ENCODE measurements at places on chromosomes 7 and 10. TPM values are rescaled to one million over a fixed set of nuclear protein-coding genes. Genes with fewer than 3 reads are reported as not detected.
A peak's percentile ranks its signal among the peaks of the same experiment; 100 is the strongest.

- no peak for DNase-seq
Measured at GRCh38 chr7:140027858-140028257, 34.9 kb downstream of the PARP12 start.

DNA sequence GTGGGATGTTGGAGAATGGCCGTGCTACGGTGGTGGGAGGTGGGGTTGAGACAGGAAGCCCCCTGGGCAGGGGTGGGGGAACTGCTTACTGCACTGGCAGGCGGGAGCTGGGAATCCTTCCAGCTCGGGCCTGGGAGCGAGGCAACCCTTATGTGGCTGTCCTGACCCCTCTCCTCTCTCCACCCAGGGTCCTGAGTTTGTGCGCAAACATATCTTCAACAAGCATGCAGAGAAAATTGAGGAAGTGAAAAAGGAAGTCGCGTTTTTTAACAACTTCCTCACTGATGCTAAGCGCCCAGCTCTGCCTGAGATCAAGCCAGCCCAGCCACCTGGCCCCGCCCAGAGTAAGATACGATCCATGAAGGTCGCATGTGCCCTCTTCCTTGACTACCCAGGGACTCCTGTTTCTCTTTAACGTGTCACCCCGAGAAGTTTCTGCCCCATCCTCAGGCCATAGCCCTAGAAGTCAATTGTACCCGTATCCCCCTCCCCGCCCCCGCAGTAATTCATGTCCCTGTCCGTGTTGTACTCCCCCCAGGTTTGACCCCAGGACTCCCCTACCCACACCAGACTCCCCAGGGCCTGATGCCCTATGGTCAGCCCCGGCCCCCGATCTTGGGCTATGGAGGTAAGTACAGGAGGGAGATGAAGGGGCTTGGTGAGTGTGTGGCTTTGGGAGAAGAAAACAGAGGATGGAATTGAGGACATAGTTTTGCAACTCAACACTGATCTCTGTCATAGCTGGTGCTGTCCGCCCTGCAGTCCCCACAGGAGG is 1.8 kb downstream of the UFSP1 start:
- DNase-seq, result peak; percentile 57

GRCh38 chr10:125691160-125691981 is 8.4 kb upstream of the TEX36 start:
- no peak for DNase-seq

GRCh38 chr7:92158660-92159575 is 20.0 kb downstream of the LRRD1 start:
- DNase-seq, result no peak

- DNase-seq, result no peak
Measured at GRCh38 chr10:133295426-133296320, 13.0 kb downstream of the TUBGCP2 start.

DNA sequence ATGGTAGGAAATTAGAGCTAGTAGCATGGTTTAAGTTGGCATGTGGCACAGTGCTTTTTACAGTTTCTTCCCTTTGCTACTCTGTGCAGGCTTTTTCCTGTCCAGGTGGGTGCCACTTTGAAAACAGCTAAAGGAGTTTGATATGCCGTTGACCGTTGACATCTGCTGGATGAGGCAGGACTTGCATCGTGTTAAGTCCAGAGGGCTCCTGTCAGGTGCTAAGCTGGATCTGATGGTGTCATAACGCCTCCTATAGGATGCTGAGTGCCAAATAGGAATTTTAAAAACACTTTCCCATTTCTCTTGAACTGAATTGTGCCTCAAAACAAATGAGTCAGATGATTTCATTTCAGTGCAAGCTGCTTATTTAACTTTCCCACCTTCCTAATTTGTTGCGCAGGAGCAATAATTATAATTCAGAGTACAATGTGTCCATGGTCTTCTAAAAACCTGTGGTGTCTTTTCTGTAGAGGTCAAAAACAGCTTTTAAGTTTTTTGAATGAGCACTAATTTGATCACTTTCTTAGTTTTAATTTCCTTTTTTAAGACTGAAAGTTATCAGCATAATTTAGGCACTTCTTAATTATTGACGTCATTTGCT is 178.3 kb downstream of the CDCA7L start:
- DNase-seq, result peak; percentile 54

DNA sequence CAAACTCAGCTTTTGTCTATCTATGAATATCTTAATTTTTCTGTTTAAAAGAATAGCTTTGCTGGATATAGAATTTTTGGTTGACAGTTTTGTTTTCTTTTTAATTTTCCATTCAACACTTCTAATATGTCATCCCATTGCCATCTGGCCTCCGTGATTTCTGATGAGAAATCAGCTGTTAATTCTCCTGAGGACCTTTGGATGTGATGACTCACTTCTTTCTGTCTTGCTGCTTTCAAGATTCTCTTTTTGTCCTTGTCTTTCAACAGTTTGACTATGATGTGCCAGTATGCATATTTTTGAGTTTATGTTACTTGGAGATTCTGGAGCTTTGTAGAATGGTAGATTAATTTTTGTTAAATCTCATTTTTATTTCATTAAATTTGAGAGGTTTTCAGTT is 38.4 kb downstream of the ZNF518A start:
- DNase-seq, result no peak

GRCh38 chr10:124250506-124250905 is 157.1 kb upstream of the CHST15 start:
- peak; percentile 26 for DNase-seq

- DNase-seq, result no peak
Measured at GRCh38 chr7:81714306-81714705, 55.5 kb downstream of the HGF start.

- DNase-seq, result no peak
Measured at GRCh38 chr10:128098631-128099030, 27.6 kb downstream of the MKI67 start.

DNA sequence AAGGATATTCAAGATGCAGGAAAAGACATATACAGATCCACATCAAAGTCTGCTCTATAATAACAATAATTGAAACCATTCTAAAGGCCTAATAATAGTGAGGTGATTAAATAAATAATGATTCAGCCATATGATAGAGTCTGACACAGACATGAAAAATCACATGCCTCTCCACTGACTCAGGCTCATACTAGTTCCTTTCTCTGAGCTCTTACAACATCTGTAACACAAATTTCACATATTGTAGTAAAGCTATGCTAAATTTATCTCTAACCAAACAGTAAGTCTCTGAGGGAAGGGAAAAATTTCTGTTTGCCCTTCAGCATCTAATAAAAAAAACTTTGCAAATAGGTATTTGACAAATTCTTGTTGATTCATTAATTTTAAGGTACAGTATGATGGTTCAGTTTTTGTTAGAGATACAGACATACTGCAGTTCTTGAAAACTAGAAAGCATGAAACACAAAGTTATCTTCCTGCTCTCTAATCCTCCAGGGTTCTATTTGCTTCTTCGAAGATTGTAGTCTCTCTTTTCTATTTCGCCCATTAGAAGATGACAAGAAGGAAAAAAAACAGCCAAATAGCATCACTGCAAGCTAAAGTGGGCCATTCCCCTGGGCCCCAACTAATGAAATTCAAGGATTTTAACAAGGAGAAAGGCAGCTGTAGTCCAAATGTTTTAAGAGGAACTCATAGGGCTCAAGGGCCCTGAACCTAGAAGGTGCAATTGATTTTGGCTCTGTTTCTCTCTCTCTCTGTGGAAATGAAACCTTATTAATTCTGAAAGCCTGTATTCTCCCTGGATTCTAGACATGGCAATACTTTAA is 53.9 kb downstream of the CUBN start:
- no peak for DNase-seq

- DNase-seq, result no peak
Measured at GRCh38 chr10:86100581-86101061, 266.0 kb downstream of the GRID1 start.

- no peak for DNase-seq
Measured at GRCh38 chr10:106278383-106278782, 886.1 kb downstream of the SORCS1 start.

GRCh38 chr10:45353186-45353585 is 20.8 kb upstream of the ALOX5 start:
- no peak for DNase-seq

DKK1 gene
- 22.5 TPM for total RNA-seq

CALML5 gene
- total RNA-seq, result not detected

APBB1IP gene
- 8.0 TPM for total RNA-seq

TMEM213 gene
- total RNA-seq, result not detected

HHEX gene
- 6.3 TPM for total RNA-seq
